ENCODE measurements at places on chromosomes 7 and 10.

- no peak for DNase-seq
Measured at GRCh38 chr7:6160191-6160623, 112.2 kb downstream of the CYTH3 start.

DNA sequence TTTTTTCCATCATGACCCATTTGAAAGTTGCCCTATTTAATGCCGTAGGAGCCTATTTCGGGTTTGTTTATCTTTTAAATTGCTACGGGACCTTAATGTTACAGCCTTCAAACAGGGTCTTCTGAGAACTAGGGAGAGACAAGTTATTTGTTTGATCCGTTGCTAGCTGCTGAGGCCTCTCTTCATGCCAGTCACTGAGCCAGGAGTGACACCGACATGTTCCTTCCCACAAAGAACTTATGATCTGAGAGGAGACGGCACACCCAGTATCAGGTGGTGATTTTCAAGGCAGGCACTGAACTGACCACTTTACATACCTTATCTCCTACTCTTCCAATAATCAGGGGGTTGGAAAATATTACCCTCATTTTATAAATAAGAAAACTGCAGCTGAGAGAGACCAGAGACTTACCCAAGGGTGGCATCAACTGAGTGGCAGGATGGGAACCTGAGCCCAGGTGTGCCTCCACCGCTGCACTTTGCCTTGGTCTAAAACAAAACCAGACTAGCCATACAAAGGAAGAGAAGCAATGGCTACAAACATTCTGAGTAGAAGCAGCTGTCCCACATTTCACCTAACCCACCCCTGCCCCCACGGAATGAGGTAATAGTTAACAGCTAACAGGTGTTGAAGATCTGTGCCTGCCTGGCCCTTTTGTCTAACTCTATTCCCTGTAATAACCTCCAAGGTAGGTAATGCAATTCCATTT lies 40.5 kb downstream of the PPP1R3C start:
- no peak for DNase-seq

DNA sequence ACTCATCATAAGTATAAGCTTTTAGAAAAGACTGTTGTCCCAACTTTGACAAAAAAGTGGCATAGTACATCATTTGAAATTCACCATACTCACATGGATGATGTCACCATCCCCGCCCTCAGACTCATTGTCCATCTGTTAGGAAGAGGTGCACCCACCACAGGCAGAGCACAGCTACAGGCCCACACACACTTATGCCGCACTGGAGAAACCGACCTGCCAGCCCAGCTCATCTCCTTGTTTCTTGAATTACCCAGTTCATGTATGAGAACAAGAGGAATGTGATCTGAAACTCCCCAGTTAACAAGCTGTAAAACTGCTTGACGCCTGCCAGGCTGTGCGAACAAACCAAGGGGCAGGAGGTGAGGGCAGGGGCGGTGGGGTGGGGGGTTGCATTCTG lies 312.0 kb downstream of the DPP6 start:
- no peak for DNase-seq

DNA sequence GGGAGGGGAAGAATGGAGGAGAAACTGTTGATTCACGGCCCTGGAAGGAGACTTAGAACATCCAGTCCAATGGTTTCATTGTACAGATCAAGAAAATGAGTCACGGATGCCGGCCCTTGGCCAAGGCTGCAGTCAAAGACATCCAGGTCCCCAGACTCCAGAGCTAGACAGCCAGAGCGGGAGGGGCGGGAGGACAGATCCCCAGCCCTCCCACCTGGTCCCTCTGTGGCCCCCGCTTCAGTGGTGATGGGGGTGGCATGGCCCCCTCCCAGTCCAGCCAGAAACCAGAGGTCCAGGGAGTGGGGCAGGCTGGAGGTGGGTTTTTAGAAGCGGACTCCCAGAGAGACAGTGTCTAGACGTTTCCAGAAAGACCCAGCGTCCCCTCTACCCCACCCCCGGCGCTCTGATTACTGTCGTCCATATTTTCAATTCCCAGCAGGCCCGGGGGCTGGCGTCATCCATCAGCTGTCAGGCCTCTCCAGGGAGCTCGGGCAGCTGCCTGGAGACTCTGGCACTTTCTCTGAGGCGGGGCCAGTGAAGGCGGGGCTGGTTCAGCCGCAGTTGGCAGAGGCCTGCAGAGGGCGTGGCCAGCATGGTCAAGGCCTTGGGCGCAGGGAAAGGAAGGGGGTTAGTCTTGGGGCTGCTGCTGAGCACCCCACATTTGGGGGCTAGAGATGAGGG lies 8.0 kb upstream of the HSPB1 start:
- DNase-seq: no peak

GRCh38 chr10:35903021-35903420 lies 260.9 kb upstream of the FZD8 start:
- no peak for DNase-seq

DNA sequence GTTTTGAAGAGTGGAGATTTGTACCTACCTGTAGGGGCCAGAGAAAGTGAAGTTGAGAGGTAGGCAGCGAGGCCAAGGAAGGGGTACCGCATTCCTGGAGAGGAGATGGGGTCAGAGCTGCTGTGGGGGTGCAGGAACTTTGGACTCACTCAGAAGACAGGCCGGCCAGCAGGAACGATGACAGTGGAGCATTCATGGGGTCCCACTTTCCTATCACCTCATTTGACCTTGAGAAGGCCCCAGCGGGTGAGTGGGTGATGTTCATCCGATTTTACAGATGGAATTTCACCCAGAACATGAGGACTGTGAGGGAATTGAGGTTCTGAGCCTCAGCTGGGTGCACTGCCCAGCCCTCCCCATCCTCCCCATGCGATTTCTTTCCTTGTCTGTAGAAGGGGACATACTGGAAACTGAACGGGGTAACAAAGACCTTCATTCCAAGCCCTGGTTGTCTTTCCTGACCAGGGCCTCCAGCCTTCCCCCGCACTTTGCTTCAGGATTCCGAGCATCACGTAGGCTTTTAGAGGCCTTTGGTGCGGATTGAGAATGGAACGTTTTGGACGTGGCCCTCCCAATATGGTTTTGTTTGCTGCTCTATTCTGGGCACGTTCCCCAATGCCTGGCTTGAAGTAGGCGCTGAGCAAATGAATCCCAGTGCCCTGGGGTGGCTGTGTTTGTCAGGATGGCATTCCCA lies 87.3 kb downstream of the ADCY1 start:
- DNase-seq: no peak

DNA sequence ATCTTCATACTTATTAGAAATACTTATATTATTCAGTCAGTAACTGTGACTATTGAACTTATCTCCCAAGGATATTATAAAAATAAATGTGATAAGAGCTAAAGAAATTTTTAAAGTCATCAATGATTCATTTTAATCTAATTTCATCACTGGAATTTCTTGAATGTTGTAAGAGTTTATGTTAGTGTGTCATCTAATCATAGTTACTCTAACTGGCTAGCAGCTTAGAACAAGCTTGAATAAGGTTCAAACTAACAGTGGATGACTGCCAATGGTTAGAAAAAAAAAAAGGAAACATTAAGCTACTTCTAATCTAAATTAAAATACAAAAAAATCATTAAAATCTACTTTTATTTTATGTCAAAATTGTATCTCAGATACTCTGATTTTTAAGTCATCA lies 1066.3 kb downstream of the CNTNAP2 start:
- no peak for DNase-seq

DNA sequence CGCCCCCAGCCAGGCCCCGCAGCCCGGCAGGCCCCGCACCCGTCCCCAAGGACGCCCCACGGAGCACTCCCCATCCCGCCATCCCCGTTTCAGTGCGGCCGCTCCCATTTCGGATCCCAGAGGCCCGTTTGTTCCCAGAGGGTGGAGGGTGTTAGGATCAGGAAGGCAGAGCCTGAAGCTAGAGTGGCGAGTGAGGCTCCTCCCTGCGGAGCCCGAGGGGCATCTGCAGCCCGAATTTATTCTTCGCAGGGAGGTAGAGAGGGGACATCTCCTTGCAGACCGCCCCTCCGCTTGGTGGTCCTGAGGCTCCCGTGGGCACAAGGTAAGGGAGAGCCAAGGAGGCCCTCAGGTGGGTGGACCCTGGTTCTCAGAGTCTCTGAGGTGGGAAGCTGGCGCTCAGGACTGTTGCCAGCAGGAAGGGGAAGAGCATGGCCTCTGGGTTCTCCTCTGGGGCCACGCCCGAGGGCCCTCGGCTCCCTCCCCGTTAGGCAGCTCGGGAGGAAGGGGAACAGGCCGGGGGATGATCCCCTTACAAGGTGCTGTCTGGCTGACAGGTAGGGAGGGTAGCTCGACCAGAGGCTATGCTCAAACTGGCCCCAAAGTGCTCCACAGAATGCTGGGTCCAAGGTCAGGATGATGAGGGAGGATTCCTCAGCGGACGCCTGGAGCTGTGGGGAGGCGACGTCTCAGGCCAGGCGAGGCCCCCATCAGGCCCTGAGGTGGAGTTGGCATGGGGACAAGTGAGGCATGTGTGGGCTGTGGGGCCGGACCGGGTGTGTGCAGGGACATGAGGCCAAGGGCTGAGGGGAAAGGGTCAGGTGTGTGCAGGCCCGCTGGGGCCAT lies 17.4 kb downstream of the POLL start:
- DNase-seq: no peak

GRCh38 chr7:81206667-81207360 lies 288.0 kb upstream of the SEMA3C start:
- no peak for DNase-seq

DNA sequence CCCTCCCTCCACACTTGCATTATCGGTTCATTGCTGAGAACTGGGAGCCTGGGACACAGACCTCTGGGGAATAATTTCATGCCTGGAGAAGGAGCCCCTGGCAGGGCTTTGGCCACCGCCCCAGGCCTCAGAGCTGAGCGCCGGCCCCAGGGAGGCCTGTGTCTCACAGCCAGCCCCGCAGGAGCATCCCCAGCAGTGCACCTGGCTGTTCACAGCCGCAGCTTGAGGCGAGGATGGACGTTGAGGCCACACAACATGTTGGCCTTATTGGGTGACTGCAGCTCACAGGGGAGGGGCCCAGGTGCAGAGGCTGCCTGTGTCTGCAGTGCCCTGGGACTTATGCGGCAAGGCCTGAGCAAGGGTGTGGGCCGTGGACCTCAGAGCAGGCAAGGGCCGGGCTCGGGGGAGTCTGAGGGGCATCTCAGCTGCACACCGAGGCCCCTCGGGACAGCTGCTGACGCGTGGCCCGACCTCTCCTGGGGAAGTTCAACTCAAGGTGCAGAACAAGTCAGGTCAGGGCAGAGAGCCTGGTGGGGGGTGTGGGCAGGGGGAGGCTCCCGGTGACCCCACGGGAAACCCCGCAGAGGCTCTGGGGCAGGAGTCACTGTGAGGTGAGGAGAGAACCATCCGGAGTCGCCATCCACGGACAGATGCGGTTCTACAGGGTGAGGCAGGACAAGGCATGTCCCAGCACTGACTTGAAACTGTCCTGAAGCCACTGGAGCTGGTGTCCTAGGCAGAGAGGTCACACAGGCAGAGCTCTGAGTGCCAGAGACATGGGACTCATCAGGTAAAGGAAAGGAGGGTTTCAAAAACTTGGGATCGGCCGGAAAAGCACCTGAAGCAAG lies 13.1 kb upstream of the UBE3C start:
- no peak for DNase-seq

- no peak for DNase-seq
Measured at GRCh38 chr10:90846746-90847145, 11.1 kb downstream of the HTR7 start.
